ENCODE measurements at places on chromosomes 11 and 22. TPM values are rescaled to one million over a fixed set of nuclear protein-coding genes. Genes with fewer than 3 reads are reported as not detected.

Gene PGR
- not detected for total RNA-seq

DNA sequence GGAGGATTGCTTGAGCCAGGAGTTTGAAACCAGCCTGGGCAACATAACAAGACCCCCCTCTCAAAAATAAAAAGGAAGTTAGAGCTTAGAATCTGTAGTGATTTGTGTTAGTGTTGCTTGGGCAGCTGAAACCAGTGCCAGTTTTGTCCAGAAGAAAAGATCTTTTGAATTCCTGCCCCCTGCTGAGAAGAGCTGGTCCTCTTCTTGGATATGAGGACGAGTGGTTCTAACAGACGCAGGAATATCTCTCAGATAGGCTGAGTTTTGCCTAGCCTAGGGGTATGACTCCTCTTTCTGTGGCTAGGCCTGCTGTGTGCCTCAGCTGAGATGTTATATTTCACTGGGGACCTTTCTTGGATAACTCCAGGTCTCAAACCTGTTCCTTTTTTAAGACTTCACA, 102.8 kb downstream of the STIM1 start:
- no peaks in the 10 kb centered on the region for H3K36me3 ChIP-seq
- no peak overlapping the region for H3K27ac ChIP-seq
- H3K4me1 ChIP-seq = peaks cover 67% of the 10 kb centered on the region
- no peaks in the 10 kb centered on the region for H3K27me3 ChIP-seq

GRCh38 chr11:27464909-27465308, 7.7 kb downstream of the LGR4 start:
- H3K27ac ChIP-seq = no peak overlapping the region
- no peak overlapping the region for H3K4me3 ChIP-seq
- peaks cover 8% of the 10 kb centered on the region for H3K4me1 ChIP-seq
- no peaks in the 10 kb centered on the region for H3K36me3 ChIP-seq

DNA sequence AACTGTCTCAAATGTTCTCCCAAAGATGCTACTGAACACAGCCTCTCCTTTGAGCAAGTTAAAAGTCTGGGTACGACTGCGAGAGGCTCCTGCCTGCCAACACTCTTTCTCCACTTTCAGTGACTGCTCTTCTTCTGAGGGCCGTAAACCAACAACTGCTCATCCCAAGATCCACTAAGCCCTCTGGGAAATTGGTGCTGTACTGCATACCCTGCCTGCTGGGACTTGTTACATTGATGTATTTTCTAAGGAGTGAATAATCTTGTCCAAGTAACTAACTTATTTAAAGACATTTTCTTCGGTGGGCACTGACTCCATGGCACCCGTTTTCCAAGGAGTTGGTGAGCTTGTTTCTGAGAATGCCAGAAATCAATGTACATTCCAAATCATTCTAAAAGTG, 87.2 kb downstream of the ZNF280B start:
- no peak overlapping the region for H3K27ac ChIP-seq
- no peaks in the 10 kb centered on the region for H3K27me3 ChIP-seq
- H3K4me3 ChIP-seq = no peak overlapping the region
- H3K4me1 ChIP-seq = peaks cover 69% of the 10 kb centered on the region
- no peaks in the 10 kb centered on the region for H3K36me3 ChIP-seq
- DNase-seq = no peak

- no peak for DNase-seq
- H3K4me1 ChIP-seq = peaks cover 27% of the 10 kb centered on the region
- H3K4me3 ChIP-seq = peak overlapping the region; percentile 62
- H3K36me3 ChIP-seq = no peaks in the 10 kb centered on the region
- peaks cover 46% of the 10 kb centered on the region for H3K27me3 ChIP-seq
- no peak overlapping the region for H3K27ac ChIP-seq
These were observed 871 bp downstream of the BDNF start for GRCh38 chr11:27699242-27699925.
